Stimulated activated CD4-positive, alpha-beta T cell treated with anti-CD3 and anti-CD28 coated beads, Interleukin-4, amount 100 ng/mL, for 24 hours (primary cell): ENCODE measurements at places on chromosomes 2 and 18.

GRCh38 chr18:7577706-7578105 lies 10.6 kb downstream of the PTPRM start:
- no peak for DNase-seq

- DNase-seq, result peak; percentile 69
These were observed 37.5 kb downstream of the PAX8 start for GRCh38 chr2:113240915-113241911.

DNA sequence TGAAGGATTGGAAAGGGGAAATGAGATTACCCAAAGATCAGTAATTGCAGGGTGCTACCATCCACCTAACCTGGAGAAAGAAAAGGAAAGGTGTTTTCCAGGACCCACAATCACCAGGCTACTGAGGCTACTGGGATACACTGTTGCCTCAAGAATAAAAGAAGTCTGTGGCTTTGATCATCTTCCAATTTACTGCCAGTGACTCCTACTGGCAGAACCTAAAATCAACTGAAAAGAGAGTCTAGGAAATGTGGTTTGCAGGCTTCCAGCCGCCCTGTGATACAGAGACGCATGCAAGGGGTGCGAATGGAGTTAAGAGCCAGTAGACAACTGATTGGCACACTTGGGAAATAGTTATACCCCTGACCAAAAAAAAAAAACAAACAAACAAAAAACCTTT lies 16.6 kb upstream of the TTL start:
- no peak for DNase-seq

GRCh38 chr2:219620546-219620945 lies 6.9 kb upstream of the SLC4A3 start:
- DNase-seq, result no peak

DNA sequence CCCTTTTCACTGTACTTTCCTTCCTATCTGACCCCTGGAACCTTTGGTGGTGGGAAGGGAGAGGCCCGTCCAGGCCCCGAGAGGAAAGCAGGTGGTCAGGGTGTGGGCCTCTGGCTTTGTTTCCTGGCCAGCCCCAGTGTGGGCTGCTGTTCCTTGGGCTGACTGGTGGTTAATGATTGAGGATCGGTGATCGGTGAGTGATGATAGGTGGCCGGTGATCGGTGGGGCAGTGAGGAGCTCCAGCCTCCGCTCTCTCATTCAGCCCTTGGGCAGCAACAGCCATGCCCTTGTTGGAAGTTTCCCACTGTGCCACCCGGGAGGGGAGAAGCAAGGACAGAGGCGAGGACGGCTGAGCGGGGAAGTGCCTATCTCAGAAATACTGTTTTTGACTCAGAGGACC lies 7.3 kb downstream of the ACKR3 start:
- DNase-seq, result no peak

DNA sequence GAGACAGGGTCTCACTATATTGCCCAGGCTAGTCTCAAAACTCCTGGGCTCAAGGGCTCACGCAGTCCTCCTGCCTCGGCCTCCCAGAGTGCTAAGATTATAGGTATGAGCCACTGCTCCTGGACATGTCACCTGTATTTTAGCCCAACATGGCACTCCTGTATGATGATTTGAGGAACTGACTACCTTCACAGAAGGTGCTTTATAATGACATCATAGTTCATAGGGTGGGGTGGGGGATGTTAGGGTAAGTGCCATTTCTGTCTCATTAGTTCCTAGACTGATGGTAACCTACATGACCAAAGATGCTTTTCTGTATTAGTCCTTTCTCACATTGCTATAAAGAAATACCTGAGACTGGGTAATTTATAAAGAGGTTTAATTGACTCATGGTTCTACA lies 109.7 kb downstream of the MAP4K4 start:
- no peak for DNase-seq

- no peak for DNase-seq
These were observed 34.3 kb upstream of the RMP24 start for GRCh38 chr18:35938158-35938557.

GRCh38 chr2:145910416-145910815 lies 1390.5 kb upstream of the ZEB2 start:
- DNase-seq, result no peak

GRCh38 chr2:179861416-179862067 lies at the start of gene ZNF385B:
ZNF385B (minus strand) TSS chr2:179861612.
- DNase-seq, result no peak

GRCh38 chr2:159515441-159515840 lies 100.9 kb downstream of the BAZ2B start:
- DNase-seq, result no peak

GRCh38 chr2:217934321-217935131 lies 68.3 kb downstream of the TNS1 start:
- no peak for DNase-seq

DNA sequence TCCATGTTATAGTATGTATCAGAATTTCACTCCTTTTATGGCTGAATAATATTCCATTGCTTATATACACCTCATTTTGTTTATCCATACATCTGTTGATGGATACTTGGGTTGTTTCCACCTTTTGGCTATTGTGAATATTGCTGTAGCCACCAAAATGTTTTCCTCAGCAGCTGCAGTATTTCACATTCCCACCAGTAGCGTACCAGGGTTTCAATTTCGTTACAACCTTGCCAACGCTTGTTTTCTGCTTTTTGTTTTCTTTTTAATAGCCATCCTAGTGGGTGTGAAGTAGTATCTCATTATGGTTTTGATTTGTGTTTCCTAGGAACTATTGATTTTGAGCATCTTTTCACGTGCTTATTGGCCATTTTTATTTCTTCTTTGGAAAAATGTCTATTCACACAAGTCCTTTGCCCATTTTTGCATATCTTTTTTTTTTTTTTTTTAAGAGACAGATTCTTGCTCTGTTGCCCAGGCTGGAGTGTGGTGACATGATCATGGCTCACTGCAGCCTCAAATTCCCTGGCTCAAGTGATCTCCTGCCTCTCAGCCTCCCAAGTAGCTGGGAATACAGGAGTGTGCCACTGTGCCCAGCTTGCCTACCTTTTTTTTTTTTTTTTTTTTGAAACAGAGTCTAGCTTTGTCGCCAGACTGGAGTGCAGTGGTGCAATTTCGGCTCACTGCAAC lies 14.2 kb downstream of the UBXN2A start:
- no peak for DNase-seq

DNA sequence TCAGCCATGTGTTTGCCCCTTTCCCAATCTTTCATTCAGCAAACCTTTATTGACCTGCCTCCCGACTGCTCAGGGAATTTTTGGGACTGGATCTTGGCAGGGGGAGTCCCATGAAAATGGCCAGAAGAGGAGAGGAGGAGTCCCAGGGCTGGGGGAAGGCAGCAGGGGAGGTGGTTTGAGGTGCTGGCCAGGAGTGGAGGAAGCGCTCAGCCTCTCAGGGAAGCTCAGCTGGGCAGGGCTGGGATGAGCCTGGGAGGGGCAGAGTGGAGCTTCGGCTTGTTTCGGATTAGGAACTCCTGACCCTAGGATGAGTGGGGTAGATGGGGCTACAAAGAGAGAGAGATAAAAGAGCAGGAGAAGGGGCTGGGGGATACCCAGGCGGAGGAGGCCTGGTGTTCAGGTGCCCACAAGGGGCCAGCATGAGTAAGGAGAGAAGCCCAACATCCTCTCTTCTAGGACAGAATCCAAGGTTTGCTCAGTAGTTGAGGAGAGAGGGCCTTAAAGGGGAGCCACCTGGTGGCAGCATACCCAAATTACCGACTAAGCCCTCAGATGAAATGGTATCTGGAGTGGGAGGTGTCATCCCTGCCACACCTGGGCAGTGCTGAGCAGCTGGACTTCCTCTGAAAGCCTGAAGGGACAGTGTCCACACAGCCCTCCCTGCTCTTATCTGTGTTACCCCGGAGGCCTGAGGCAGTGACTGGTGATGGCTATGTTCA lies 91.1 kb downstream of the INHBB start:
- peak; percentile 14 for DNase-seq

DNA sequence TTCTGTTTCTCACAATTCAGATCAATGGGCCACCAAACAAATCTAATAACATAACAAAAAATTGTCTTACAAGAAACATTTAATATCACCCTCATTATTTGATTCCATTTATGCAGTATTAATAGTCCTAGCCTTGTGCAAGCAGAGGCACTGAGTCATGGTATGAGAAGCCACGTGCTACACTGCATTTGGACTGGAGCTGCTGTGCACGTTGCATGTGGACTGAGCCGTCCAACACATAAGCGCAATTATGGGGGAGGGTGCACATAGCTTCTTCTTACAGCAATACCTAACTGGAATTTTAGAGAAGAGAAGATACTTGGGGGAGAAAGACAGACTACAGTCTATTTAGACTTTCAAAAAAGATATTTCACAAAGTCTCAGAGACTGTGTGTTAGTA lies 329.6 kb upstream of the ID2 start:
- DNase-seq, result no peak

GRCh38 chr2:74278176-74278575 lies 65.0 kb downstream of the SLC4A5 start:
- no peak for DNase-seq

DNA sequence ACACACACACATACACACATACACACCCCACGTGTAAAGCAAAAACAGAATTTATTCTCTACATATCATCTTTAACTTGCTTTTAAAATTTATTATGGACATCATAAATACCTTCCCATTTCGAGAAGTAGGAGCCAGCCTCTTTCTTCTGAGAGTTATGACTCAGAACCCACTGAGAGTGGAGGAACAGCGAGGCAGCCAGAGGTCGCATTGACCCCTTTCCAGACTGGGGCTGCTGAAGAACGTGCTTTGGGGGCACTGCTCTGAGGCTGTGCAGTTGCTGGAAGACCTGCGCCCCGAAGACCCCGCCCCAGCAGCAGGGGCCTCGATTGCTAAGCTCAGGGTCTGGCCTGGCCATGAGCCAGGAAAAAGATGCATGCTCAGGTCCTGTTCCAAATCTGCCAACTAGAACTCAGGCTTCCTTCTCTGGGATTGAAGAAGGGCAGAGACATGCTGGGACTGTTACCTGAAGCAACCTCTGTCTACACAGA lies 133.8 kb upstream of the TWIST2 start:
- no peak for DNase-seq

- DNase-seq, result no peak
These were observed 26.0 kb upstream of the GALNT5 start for GRCh38 chr2:157231476-157231875.

DNA sequence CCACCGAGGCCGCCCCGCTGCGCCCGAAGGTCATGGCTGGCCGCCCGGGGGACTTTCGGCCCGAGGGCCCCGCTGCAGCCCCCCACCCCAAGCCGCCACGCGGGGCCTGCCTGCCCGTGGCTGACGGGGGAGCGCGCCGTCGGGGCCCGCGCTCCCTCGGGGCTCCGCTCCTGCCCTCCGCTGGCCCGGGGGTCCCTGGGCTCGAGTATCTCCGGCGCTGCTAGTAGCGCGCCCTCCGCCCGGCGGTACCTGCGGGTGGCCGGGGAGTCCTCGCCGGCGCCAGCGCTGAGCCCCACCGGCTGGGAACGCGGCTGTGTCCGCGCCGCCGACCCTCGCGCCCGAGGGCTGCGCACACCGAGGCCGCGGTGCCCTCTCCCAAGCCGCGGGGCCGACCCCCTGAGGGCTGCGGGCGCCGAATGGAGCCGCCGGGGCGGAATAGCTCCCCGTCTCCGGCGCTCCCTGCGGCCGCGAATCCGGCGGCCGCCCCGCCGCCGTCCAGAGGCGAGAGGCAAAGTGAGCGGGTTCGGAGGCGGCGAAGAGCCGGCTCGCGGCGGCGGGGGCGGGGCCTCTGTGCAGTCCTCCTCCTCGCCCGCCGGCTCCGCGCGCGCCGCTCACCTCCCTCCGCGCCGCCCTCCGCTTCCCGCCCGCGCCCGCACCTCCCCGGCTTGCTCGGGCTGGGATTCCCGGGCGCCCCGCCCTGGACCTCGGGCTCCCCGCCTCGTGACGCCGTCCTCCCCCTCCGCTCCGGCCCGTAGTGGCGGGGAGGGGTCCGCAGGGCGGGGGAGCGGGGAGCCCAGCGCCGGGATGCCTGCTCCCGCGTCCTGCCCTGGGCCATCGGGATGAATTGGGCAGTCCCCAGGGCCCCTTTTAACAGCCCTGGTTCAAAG lies at the start of gene KCNG3:
KCNG3 (minus strand) TSS at position 515 of the 887 bp plus-strand sequence; CDS start at position 34, 481 bp downstream.
- DNase-seq, result peak; percentile 63
